ENCODE measurements at places on chromosomes 4 and X.

DNA sequence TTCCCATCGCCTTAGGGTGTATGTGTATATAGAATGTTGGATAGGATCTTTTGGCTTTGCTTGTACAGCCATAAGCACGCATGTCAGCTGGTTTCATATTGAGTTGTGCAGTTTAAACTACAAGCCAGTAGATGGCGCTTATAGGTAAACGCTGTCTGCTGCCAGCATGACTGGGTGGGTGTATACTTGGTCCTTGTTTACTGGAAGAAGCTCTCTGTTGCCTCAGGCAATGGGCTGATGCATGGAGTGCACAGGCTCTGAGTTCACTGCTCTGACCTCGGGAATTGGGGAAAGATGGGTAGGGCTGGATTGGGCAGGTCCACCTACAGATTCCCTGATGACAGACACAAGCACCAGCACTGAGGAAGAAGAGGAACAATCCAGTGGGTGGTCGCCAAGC lies 831.5 kb downstream of the STIM2 start:
- DNase-seq, result peak; percentile 25

- DNase-seq, result no peak
Measured at GRCh38 chr4:148258535-148258934, 183.7 kb downstream of the NR3C2 start.

GRCh38 chr4:137700072-137700471 lies 167.8 kb upstream of the PCDH18 start:
- no peak for DNase-seq

- no peak for DNase-seq
Measured at GRCh38 chr4:127737295-127737694, 7.1 kb downstream of the SLC25A31 start.

GRCh38 chrX:94057385-94057784 lies 383.4 kb downstream of the FAM133A start:
- DNase-seq, result no peak

DNA sequence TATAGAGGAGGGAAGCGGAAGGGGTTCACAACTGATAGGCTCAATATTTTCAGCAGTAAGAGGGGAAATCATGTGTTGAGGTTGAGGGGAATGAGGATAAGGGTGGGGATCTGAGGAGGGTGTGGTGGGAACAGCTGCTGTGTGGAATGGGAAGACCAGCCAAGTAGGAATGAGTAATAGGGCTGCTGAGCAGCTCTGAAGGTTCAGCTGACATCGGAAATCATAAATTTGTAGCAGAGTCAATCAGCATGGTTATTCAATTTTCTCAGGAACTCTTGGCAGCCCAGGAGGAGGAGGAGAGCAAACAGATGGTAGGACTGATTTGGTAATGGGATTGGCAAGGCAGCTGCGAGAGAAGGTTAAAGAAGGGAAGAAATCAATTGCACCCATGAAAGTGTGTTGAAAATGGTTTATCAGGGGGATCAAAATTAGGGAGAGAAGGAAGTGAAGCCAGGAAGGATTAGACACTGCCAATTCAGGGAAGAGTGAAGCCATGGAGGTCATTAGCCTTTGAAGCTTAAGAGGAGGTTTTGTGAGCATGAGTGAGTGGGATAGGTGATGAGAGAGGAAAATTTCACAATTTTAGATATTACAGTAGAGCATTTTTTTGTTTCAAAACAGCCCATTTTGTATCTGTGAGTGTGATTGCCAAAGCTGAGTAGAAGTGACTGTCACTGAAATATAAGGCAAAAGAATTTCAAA lies 82.6 kb downstream of the PCDH7 start:
- DNase-seq, result no peak

- no peak for DNase-seq
Measured at GRCh38 chrX:71606536-71607216, 11.6 kb downstream of the CXCR3 start.

- DNase-seq, result no peak
Measured at GRCh38 chr4:37562592-37562991, 123.6 kb downstream of the RELL1 start.

DNA sequence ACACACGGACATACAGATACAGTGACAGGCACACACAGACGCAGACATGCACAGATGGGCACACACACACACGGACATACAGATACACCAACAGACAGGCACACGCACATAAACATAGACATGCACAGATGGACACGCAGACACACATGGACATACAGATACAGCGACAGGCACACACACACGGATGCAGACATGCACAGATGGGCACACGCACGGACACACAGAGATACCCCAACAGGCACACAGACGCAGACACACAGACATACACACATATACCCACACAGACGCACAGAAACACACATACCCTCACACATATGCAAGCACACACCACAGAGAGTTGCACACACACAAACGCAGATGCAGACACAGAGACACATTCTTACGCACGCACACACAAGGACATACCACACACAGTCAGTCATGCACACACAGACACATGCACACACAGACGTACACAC lies 24.4 kb upstream of the SLC25A6 start:
- no peak for DNase-seq

GRCh38 chr4:139691-140090 lies 15.4 kb downstream of the ZNF718 start:
- no peak for DNase-seq

GRCh38 chr4:185945906-185946305 lies 123.0 kb upstream of the TLR3 start:
- DNase-seq, result no peak

DNA sequence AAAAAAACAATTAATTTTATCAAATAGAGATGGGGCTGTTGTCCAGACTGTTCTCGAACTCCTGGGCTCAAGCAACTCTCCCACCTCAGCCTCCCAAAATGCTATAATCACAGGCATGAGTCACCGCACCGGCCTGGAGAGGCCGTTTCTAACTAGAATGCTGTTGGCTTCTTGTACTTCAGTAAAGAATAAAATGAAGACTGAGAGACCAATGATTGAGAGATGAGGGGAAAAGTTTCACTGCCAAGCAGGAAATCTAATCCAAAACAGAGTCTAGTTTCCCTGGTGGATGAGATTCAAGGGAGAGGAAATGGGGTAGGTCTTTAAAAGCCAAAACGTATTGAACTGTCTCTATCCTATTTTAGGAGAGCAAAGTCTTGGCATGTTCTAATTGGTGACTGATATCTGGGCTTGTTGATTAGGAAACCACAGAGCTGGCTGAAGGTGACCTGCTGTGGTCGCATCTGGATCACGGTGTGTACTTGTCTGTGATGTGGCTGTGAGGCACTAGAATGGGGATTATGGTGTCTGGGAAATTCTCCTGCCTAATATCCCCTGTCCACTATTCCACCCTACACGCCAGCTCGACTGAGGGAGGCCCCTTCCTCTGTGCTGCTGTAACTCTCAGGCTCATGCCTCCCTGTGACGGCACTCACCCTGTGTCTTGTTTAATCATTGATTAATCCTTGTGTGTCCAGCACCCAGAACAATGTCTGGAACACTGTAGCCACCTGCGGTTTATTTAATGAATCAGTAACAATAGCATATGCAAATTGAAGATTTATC lies 15.0 kb upstream of the TRIM2 start:
- DNase-seq, result no peak

DNA sequence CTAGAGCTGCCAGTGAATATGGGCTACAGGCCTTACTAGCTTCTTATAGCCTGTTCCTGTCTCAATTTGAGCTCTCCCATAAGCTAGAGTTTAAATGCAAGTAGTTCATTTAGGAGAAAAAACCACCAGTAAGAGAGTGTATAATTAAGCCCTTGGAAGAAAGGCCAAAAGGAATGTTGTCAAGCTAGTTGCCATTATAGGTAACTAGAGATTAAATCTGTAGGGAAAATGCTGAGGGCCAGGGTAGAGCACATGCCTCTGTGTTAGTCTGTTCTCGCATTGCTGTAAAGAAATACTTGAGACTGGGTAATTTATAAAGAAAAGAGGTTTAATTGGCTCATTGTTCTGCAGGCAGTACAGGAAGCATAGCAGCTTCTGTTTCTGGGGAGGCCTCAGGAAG lies 410.2 kb downstream of the MID1IP1 start:
- DNase-seq, result no peak

- DNase-seq, result no peak
Measured at GRCh38 chrX:155767051-155767875, 113.9 kb upstream of the VAMP7 start.

DNA sequence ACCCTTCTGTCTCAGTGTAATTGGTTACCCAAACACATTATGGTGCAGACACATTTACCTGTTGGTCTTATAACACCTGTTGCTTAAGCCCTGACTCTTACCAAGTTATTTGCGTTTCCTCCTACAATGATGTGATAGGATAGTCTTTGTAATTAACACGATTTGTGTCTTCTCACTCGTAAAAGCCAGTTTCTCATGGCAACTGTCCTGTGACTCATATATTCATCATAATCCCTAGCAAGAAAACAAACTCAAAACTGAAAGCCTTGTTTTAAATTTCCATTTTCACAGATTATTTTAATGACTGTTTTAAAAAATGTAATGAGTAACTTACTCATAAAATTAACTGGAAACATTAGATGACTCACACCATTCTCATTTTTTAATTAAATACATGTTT lies 495.2 kb downstream of the NLGN4X start:
- DNase-seq, result no peak

DNA sequence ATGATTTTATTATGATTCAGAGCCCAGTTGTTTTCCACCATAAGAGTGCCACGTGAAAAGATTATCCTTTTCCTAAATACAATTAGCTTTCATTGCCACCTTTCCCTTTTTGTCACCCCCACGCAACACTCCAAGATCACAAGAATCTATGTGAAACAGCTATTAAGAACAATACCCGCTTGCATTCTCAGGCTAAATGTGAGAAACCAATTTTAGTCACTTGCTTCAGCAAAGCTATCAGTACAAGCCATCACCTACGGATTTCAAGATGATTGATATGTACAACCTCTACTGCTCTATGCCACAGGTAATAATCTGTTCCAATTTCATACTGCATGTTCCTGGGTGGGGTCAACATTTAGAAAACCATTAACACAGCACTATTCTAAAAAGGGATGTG lies 2.5 kb downstream of the ATP11C start:
- no peak for DNase-seq
